ENCODE measurements at places on chromosomes 7 and 10.
A peak's percentile ranks its signal among the peaks of the same experiment; 100 is the strongest.

- peak; percentile 61 for DNase-seq
Measured at GRCh38 chr7:19982841-19983835, 209.7 kb upstream of the TMEM196 start.

GRCh38 chr7:28592861-28593260, 180.5 kb downstream of the CREB5 start:
- no peak for DNase-seq

- no peak for DNase-seq
Measured at GRCh38 chr7:138625084-138625848, 75.9 kb downstream of the SVOPL start.

GRCh38 chr7:117132321-117133120, 179.2 kb downstream of the ST7 start:
- no peak for DNase-seq

GRCh38 chr10:79073784-79074432, 5.1 kb downstream of the ZMIZ1 start:
- peak; percentile 79 for DNase-seq

- peak; percentile 21 for DNase-seq
Measured at GRCh38 chr7:151351027-151351426, 9.4 kb downstream of the NUB1 start.

- DNase-seq: no peak
Measured at GRCh38 chr10:3623746-3624145, 161.3 kb downstream of the KLF6 start.

DNA sequence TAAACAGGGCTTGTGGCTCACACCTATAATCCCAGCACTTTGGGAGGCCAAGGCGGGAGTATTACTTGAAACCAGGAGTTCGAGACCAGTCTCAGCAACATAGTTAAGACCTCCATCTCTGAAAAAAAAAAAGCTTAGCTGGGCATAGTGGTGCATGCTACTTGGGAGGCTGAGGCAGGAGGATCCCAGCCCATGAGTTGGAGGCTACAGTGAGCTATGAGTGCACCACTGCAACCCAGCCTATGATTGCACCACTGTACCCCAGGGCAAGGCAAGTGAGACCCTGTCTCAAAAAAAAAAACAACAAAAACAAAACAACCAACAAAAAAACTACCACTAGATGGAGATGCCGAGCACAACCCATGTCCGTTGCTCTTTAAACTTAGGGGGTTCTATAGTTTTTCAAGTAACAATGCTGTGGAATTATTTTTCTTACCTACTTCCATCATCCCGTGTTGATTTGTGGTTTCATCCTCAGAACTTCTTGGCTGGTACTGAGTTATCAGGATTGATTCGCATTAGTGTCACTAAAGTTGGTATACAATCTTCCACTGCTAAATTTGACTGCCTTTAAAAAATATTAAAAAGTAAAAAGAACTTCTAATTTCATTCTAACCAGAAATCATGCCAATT, 12.2 kb upstream of the REPIN1 start:
- no peak for DNase-seq

GRCh38 chr7:78605119-78605518, 806.5 kb downstream of the PHTF2 start:
- DNase-seq: no peak

- DNase-seq: no peak
Measured at GRCh38 chr10:128680116-128680515, 553.9 kb upstream of the MKI67 start.

- DNase-seq: no peak
Measured at GRCh38 chr10:77590344-77591237, 47.0 kb downstream of the KCNMA1 start.

GRCh38 chr10:114613237-114613979, 44.7 kb downstream of the ABLIM1 start:
- DNase-seq: peak; percentile 41

- DNase-seq: no peak
Measured at GRCh38 chr10:110609605-110610004, 34.5 kb upstream of the RBM20 start.

DNA sequence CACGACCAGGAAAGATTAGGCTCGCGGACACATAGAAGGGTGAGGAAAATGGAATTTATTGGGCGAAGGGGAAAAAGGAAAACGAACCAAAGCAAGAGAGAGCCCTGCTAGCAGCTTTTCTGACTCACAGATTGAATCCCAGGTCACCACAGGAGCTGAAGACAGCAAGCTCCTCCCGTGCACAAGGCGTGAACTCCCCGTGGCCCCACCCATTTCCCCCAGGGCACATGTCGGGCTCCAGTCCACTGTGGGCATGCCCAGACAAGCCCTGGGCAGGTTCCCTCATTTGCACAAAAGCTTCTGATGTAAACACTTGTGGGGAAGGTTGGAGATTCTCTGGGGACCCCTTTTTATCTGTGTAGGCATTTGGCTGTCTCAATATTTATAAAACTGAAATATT, 582.4 kb downstream of the SUGCT start:
- DNase-seq: peak; percentile 95

- no peak for DNase-seq
Measured at GRCh38 chr10:10038348-10038747, 979.3 kb upstream of the CELF2 start.

GRCh38 chr7:101554584-101555268, 74.4 kb downstream of the MYL10 start:
- DNase-seq: no peak

- DNase-seq: no peak
Measured at GRCh38 chr7:91614431-91614830, 266.1 kb downstream of the MTERF1 start.

- no peak for DNase-seq
Measured at GRCh38 chr7:157876469-157877285, 539.9 kb downstream of the DNAJB6 start.

DNA sequence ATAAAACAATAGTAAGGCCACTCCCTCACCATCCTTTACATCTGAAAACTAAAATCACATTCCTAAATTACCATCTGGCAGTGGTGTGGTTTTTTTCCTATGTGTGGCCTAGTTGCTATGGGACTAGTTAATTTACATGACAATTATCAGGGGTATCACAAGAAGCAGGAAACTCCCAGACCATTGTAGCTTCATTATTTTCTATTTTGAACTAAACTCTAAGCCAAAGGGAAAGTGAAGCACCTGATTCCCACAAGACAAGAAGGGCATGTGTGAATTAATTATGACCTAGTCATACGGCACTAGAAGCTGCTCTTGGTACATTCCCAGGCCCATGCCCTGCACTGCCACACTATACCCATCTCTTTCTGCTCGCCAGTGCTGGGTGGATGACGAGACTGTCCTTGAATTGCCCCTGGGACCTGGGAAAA, 103.4 kb downstream of the ATXN7L1 start:
- DNase-seq: no peak

- no peak for DNase-seq
Measured at GRCh38 chr10:61640856-61641255, 21.9 kb upstream of the CABCOCO1 start.

GRCh38 chr7:94420328-94420727, 25.6 kb downstream of the COL1A2 start:
- DNase-seq: no peak

DNA sequence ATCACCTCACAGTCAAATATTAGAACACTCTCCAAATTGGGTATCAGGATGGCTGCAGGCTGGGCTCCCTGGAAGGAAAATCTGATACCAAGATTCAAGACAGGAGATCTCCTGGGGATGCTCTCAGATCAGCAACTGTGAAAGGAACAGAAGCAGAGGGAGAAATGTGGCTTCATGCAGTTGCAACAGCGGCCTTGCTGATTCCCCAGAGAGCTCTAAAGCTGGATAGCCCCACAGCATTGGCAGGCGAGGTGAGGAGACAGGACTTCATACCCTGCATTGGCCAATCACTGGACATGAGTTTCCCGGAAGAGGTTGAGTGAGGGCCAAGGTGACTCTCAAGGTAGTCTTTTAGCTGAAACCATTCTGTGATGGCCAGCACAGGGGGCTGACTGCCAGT, 190.6 kb downstream of the PTPN20 start:
- DNase-seq: no peak

GRCh38 chr10:86856156-86856555, 99.7 kb downstream of the BMPR1A start:
- no peak for DNase-seq

- no peak for DNase-seq
Measured at GRCh38 chr10:115861864-115862263, 411.1 kb downstream of the GFRA1 start.

- DNase-seq: no peak
Measured at GRCh38 chr7:111475419-111475748, 86.9 kb downstream of the IMMP2L start.

DNA sequence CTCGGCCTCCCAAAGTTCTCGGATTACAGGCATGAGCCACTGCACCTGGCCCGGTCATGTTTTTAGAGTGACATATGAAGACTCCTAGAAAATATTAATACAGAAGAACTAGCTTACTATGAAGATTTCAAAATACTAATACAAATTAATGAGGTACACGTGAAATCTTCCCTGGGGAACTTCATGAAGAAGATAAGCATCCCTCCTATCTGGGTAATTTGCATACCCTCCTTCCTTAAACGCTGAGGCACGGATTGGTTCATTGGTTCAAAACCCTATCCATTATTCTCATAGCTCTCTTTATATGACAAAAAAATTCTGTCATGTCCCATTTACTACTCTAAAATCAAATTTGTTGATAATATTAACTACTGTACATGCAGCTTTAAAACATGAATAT, 224.8 kb upstream of the KLF14 start:
- DNase-seq: no peak

Measured in Calu3 (cell line).